ENCODE measurements at places on chromosomes 1 and 21.

DNA sequence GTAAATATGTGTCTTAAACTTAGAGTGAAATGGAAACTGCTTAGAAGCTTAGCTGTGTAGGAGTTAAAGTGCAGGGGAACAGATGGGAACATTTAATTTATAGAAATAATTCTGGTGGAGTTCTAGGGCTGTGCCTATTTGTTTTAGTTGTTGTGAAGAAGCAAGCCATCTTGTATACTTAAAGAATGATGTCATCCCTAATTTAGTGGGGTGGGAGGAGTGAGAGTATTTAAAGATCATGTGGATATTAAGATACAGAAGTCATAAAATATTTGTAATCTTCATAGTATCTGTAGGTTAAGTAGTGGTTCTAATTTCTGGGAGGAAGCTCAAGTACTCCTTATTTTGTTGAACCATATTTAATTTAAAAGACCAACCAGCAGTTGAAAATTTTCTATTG, 41.5 kb downstream of the BACH1 start:
- no peak for DNase-seq

DNA sequence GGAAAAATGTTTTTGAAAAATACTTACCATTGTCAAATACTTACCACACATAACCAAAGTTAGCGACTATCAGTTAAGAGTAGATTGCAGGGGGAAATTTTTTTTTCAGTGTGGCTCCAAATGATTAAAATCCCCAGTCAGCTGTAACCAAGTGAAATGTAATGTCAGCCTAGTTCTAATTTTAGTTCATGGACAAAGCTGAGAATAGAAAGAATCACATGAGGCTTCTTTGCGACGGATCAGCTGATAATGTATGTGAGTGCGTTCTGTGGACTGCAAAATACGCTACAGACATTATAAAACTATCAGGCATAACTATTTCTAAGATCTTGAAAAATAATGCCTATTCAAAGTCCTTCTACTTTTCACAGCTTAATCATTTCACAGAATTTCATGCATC, at the start of gene LRRC39:
LRRC39 (minus strand) TSS at position 166 of the 400 bp plus-strand sequence. CDS start 9,740 bp downstream, outside the sequence.
- no peak for DNase-seq

GRCh38 chr1:75671708-75672107, 52.8 kb upstream of the ACADM start:
- no peak for DNase-seq

DNA sequence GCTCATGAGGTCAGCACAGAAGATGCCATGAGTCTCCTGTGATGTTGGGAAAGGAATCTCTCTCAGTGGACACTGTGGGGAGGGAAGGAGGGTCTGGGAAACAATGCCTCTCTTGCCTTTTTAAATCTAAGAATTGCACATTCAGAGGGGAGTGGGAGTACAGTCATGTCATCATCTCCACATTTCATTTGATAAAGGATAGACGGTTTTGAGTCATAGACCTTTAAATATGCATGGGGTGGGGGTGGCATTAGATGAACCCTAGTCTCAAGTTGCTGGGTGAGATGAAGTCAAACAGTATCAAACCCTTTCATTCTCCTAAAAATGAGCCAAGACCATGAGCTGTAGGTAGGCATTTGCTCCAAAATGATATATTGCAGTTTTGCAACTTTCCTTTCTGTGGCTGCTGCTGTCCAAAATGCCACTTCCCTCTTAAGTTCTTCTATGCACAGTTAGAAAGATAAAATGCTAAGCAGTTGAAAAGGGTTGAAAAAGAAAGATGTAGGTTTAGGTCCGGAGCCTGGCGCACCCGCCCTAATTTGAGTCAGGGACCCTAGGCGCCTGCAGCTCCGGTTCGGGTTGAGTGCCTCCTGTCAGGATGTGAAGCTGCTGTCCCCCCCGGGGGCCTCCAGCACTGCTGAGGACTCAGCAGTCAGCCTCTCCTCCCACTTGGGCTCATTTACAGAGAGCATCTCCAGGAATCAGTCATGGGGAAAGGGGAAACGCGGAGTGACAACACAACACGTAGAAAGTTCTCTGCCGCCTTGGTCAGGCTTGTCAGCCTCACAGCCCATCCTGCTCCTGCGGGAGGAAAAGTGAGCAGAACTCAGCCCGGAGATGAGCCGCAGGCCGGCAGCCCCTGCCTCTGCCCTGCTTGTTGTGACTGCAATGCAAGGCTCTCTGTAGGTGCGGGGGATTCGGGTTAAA, 479.3 kb upstream of the RUNX1 start:
- peak; percentile 34 for DNase-seq

- DNase-seq, result no peak
Measured at GRCh38 chr1:10610901-10611600, 136.3 kb downstream of the PEX14 start.

DNA sequence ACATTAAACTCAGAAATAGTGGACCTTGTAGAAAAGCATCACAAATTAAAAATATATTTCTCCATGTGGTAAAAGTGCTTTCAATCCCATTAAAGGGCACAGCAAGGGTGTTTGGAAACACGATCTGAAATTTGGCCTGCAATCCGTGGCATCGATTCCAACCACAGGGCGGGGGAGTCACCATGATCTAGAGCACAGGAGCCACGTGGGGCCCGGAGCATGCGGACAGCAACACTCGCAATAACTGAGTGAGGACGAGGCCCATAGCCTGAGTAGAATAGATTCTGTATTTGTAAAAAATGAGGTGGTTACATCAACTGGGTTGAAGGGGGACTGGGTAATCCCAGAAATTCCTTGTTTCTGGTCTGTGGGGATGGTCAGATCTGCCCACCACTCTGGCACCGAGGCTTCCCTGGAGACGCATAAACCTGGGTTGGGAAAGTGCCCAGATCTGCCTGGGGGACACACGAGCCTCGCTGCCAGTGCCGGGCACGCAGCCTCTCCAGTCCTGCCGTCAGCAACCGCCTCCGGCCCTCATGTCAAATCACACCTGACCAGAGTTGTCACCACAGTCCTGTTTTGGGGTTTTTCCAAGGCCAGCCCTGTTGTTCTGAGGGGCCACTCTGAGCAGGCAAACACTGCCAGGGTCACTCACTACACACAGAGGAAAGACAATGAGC, 104.3 kb downstream of the PGBD5 start:
- DNase-seq, result no peak

DNA sequence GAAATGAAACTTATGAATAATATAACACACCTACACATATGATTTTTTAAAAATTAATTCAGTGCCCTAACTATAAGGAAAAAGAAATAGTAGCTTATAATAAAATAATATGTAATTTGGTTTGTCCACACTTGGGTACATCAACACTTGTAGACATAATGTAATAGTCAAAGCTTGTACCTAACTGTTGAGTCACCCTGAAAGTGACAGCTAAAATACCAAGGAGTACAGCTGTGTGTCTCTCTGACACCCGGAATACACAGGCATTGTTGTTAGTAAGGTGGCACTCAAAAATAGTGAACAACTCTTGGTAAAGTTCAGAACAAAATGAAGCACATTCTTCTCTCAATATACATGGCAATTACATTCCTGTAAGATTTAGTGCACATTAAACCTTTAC, 243.4 kb downstream of the TRABD2B start:
- no peak for DNase-seq

GRCh38 chr1:211630236-211631081, 45.0 kb downstream of the NEK2 start:
- no peak for DNase-seq

DNA sequence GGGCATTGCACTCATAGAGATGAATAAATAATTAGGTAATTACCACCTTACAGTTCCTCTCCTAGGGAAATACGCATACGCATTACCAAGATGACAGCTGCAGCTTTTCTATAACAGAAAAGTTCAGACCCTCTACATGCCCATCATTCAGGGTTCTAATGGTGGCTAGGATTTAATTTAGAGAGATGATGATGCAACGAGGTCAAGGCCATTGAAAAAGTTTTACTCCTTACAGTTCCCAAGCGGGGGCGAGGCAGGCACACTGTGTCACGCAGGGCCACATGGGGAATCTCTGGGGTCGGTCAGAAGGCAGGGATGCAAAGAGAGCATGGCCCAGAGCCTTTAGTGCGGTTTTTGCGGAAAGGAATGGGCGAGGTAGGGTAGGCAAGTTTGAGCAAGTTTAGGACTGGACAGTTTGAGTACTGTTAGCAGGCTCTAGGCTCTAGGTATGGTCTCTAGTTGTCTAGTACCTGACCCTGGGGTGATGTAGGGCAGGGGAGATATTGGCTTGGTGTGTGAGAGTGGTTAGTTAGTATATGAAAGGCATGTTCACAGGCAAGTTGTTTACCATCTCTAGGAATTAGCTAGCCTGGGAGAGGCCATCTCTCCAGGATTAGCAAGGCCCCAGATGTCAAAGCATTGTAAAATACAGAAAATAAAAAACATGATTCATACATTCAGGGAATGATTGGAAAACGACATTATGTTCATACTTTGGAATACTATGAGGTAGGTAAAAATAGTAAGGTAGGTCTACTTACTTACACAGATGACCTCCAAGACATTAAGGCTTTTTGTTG, 29.6 kb upstream of the ID3 start:
- DNase-seq, result no peak

DNA sequence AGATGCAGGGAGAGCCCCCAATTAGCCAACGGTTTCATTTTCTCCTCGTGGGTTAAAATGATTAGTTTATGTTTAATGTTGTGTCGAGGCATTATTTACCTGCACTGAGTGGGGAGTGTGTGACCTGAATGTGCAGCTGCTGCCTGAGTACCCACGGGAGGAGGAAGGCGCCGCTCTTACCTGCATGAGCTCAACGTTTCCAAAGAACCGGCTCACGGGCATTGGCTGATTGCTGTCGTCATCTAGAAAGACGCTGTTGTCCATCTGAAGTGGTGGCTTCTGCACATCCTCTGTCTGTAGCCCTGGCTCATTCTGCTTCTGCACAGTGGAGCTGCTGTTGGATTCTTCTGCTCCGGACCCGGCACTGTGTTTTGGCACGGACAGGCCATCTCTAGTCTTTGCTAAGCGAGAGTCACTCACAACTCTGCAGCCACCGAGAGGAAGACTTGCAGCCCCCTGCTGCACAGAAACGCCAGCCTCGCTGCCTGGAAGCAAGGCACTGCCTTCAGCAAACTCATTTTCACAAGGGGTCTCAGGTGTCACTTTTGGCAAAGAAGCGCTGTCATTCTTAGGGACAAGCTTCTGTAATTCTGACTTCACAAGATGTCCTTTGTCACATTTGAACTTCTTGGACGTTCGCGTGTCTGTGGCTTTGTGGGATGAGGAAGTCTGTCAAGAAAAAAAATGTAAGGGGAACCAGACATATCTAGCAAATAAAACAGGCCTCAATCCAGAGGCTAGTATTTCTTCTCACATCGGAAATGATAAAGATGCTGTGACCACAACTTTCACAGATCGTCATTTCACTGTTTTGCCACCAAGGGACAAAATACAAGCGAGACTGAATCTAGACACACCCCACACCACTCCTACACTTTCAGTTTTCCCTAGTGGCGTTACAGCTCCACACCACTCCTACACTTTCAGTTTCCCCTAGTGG, 9.4 kb downstream of the C1orf174 start:
- DNase-seq, result peak; percentile 69

DNA sequence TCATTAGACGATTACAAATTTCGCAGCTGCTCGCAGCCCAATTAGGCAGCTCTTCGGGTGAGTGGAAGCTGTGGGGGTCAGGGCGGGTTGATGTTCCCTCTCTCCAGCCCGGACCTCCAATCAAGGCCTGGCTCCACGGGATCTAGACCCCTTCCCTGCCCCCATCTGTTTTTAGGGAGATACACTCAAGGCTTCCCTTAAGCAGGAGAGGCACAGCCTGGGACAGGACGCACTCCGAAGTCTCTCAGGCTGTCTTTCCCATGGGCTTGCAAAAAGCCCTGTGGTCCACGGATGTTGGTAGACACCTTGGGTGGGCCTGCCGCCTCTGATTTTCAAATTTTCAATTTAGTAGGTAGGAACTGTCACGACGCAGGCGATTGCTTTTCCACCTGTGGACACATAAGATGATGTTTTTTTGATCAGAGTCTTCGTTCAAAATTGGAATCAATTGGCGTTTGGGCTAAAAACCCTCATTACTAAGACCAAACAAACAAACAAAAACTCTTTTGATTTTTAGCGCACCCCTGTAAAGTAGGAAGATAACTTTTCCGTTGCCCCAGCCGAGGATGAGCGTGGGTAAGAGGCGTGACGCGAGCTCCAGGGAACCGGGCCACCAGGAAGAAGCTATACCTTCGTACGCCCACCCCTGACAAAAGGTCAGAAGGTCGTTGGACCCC, 2.5 kb upstream of the LHX8 start:
- DNase-seq, result no peak

GRCh38 chr1:150875197-150876118, 941 bp downstream of the ARNT start:
- no peak for DNase-seq

DNA sequence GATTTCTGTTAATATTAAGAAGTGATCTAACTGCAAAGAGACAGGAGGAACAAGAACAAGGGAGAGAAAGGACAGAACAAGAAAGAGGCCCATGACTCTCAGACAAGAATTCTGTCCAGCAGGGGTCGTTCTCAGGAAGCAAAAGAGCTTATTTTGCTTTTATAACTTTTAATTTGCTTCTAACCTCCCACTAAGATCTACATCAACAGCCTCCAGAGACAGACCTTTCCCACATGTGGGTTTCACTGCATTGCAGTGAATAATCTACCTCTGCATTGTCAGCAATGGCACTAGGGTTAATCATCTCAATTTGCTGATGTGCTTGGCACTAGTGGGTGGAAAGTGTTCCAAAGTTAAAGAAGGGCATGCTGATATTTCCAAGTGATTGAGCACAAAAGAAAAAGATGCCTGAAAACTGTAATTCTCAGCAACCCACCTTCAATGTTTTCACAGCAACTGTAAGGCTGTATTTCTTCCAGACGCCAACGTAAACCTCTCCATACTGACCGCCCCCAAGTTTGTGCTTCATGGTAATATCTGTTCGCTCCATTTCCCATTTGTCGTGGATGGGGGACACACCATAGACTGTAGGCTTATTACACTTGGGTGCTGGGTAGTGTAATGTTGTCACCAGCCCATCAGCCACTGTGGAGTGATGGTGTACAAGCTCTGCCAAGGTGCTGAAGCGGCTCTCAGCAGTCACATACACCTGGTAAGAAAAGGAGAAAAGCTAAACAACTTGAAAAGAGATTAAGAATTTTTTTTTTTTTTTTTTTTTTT, 39.5 kb downstream of the TOR3A start:
- peak; percentile 61 for DNase-seq

- DNase-seq, result no peak
Measured at GRCh38 chr1:111669268-111669667, 49.7 kb downstream of the RAP1A start.

DNA sequence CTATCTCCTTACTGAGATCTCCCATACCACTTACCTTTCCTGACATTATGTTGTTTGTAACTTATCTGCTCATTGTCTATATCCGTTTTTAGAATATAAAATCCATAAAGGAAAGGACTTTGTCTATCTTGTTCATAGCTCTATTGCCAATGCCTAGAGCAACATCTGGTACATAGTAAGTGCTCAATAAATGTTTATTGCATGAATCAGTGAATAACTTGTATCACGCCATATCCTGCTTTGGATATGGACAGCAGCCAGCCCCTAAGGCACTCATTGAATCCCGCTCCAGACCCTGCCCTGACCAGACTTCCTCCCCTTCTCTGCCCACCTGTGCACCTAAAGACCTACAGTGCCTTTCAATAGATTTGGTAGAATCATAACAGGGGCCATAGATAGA, 298.1 kb upstream of the PLXNA2 start:
- no peak for DNase-seq

- no peak for DNase-seq
Measured at GRCh38 chr1:212951126-212951946, 995 bp downstream of the VASH2 start.

- DNase-seq, result no peak
Measured at GRCh38 chr1:19367584-19368041, 55.5 kb downstream of the SLC66A1 start.

- no peak for DNase-seq
Measured at GRCh38 chr1:67018574-67018973, 35.4 kb downstream of the SLC35D1 start.

GRCh38 chr1:25740071-25740470, 59.9 kb upstream of the SELENON start:
- DNase-seq, result no peak

Measured in CD4-positive, alpha-beta T cell treated with Interleukin-21 for 1 hour (primary cell).